ENCODE measurements at places on chromosomes 7 and 10.
A peak's percentile ranks its signal among the peaks of the same experiment; 100 is the strongest.

DNA sequence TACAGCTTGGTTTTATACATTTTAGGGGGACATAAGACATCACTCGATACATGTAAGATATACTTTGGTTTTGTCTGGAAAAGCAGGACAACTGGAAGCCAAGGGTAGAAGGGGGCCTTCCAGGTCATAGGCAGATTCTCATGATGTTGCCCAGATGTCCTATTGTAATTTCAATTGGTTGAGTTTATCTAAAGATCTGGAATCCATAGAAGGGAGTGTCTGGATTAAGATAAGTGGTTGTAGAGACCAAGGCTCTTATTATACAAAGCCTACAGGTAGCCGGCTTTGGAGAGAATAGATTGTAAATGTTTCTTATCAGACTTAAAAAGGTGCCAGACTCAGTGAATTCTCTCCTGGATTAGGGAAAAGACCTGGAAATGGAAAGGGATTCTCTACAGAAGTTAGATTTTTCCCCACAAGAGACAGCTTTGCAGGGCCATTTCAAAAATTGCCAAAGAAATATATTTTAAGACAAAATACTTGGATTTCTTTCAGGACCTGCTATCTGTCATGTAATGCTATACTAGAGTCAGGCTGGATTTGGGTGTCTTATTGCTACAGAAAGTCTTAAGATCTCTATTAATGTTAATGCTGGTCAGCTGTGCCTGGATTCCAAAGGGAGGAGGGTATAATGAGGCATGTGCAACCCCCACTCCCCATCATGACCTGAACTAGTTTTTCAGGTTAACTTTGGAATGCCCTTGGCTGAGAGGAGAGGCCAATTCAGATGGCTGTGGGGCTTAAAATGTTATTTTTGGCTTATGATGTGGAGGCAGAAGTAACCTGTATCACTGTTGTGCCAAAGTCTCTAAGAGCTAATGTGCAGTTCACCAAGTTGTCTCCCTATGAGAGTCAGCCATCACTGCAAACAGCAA lies 511.1 kb upstream of the C7orf33 start:
- no peak for DNase-seq

GRCh38 chr7:158085741-158086695 lies 501.6 kb downstream of the PTPRN2 start:
- peak; percentile 89 for DNase-seq

DNA sequence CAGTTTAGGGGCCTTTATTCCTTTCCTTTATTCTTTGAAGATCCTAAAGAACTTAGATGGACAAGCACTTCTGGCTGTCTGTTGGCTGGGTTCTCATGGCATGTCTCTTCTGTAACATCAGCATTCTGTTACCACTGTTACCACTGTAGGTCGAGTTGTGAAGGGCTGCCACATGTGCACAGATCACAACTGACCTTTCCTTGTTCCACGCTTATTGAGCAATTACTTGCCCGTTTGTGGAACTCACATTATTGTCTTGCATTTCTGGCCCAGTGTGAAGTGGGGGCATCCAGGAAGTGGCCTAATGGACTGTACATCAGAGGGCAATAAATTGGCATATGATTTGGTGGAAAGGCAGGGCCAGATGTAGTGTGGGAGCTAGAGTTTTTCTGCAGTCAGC lies 23.7 kb downstream of the GBF1 start:
- DNase-seq, result no peak

DNA sequence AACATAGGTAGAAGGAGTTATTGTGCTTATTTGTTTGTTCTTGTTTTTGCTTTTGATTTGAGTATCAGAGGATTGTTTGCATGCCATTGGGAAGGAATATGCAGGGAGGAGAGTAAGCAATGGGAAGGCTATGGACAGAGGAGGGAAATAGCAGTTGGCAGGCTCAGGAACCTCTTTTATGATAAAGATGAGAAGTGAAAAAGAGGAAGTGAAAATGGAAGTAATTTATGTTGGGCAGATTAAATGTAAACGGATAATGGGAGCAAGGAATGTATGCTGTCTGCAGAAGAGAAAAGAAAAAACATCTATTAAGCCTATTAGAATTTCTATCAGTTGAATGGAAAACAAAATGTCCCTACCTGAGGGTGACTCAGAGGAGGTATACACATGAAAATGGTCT lies 90.1 kb upstream of the NPSR1 start:
- DNase-seq, result no peak

Measured in SK-N-SH (cell line).